ENCODE measurements at places on chromosomes 1 and 21. TPM values are rescaled to one million over a fixed set of nuclear protein-coding genes. Genes with fewer than 3 reads are reported as not detected.

DNA sequence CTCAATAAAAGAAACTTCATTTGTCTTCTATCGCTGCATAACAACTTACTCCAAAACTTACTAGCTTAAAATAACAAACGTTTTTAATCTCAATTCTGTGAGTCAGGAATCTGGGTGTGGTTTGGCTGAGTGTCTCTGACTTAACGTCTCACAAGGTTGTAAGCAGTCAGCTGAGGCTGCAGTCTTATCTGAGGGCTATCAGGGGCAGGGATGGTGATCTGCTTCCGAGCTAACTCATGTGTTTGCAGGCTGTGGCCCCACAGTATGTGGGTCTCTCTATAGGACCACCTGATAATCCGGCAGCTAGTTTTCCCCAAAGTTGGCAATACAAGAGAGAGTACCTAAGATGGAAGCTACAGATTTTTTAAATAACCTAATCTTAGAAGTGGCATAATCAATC is 234.2 kb upstream of the FGGY start:
- peak; percentile 37 for DNase-seq

Gene PLEKHN1
- 4.6 TPM for total RNA-seq

DNA sequence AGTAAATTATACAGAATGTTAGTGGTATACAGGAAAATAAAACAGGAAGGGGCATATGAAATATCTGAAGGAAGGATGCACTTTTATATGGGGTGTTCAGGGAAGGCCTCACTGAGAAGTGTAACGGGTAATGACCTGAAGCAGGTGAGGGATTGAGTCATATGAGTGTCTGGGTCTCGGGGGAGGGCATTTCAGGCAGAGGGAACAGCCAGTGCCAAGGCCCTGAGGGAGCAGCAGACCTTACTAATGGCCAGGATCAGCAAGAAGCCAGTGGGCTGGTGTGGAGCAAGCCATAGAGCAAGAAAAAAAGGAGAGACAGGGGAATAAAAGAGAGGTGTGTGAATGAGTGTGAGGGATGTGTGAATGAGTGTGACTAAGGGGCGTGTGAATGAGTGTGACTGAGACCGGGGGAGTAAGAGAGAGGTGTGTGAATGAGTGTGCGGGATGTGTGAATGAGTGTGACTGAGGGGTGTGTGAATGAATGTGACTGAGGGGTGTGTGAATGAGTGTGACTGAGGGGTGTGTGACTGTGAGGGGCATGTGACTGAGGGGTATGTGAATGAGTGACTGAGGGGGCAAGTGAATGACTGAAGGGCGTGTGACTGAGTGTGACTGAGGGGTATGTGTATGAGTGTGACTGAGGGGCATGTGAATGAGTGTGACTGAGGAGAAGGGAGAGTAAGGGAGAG is 107.2 kb downstream of the GLIS1 start:
- no peak for DNase-seq

Gene TCEA3
- 0.71 TPM for total RNA-seq

Gene KIF21B
- total RNA-seq = 0.63 TPM

Gene TDRD5
- not detected for total RNA-seq

- DNase-seq = no peak
Observed at GRCh38 chr1:59212706-59213105, 84.2 kb upstream of the FGGY start.

- DNase-seq = peak; percentile 76
Observed at GRCh38 chr1:9720785-9721605, 69.5 kb downstream of the PIK3CD start.

Gene SPTA1
- not detected for total RNA-seq

Gene ARMH1
- 0.18 TPM for total RNA-seq
